Testis (tissue), 5 donors: ENCODE measurements at places on chromosomes 16 and 17.

GRCh38 chr17:34382621-34383124 lies 19.6 kb upstream of the CCL1 start:
- H3K4me1 ChIP-seq, result no peaks in the 10 kb centered on the region
- H3K36me3 ChIP-seq, result no peaks in the 10 kb centered on the region
- no peak for DNase-seq
- H3K27ac ChIP-seq, result no peak overlapping the region

- H3K27me3 ChIP-seq, result no peaks in the 10 kb centered on the region
- H3K4me1 ChIP-seq, result no peaks in the 10 kb centered on the region
- no peak for DNase-seq
- H3K4me3 ChIP-seq, result no peak overlapping the region
- H3K36me3 ChIP-seq, result no peaks in the 10 kb centered on the region
Observed at GRCh38 chr16:81816351-81816750, 37.3 kb downstream of the PLCG2 start.

DNA sequence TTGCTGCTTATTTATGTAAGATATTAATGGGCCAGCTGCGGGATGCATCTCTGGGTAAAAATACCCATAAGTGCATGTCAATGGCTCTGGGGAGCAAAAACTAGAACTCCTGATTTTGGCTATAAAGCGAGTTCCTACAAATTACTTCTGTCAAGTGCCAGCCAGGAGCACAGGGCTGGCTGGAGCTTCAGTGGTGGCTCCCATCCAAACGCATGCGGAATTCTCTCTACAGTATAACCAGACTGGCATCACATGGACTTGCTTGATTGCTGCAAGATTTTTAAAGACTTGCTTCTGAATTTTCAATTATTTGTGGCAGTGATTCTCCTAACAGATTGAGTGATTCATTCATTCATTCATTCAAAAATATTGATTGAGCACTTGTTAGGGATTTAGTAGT lies 260.9 kb downstream of the PHKB start:
- no peaks in the 10 kb centered on the region for H3K27me3 ChIP-seq
- H3K36me3 ChIP-seq, result no peaks in the 10 kb centered on the region
- H3K27ac ChIP-seq, result no peak overlapping the region
- no peak overlapping the region for H3K4me3 ChIP-seq

GRCh38 chr16:48117217-48118105 lies 38.3 kb downstream of the ABCC12 start:
- DNase-seq, result peak; percentile 61
- H3K4me1 ChIP-seq, result peaks cover 3% of the 10 kb centered on the region
- H3K27ac ChIP-seq, result no peak overlapping the region
- no peaks in the 10 kb centered on the region for H3K27me3 ChIP-seq
- no peaks in the 10 kb centered on the region for H3K36me3 ChIP-seq

GRCh38 chr16:65790768-65791167 lies 575.7 kb upstream of the CDH5 start:
- H3K4me1 ChIP-seq, result no peaks in the 10 kb centered on the region
- H3K27me3 ChIP-seq, result no peaks in the 10 kb centered on the region
- no peak overlapping the region for H3K27ac ChIP-seq
- H3K36me3 ChIP-seq, result no peaks in the 10 kb centered on the region
- H3K4me3 ChIP-seq, result no peak overlapping the region

DNA sequence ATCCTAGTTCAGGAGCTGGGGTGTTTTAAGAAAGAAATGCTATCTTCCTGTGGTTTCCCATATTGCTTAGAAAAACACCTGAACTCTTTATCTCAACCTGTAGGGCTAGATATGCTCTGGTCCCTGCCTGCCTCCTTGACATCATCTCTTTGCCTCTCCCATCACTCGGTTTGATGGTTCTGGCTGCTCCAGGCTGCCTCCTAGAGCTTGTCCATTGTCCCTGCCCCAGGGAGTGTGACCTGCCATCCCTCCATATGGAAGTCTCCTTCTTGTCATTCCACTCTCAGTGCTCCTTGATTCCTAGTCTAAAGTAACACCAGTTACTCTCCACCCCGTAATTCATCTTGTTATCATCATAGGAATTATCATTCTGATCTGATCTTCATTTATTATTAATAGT lies 369.0 kb upstream of the EEF2KMT start:
- H3K4me1 ChIP-seq, result no peaks in the 10 kb centered on the region
- no peak overlapping the region for H3K4me3 ChIP-seq
- H3K27ac ChIP-seq, result no peak overlapping the region
- no peaks in the 10 kb centered on the region for H3K36me3 ChIP-seq

- no peak overlapping the region for H3K4me3 ChIP-seq
- no peaks in the 10 kb centered on the region for H3K4me1 ChIP-seq
- no peak overlapping the region for H3K27ac ChIP-seq
- H3K36me3 ChIP-seq, result no peaks in the 10 kb centered on the region
Observed at GRCh38 chr17:78798695-78799559, 16.9 kb upstream of the CYTH1 start.

DNA sequence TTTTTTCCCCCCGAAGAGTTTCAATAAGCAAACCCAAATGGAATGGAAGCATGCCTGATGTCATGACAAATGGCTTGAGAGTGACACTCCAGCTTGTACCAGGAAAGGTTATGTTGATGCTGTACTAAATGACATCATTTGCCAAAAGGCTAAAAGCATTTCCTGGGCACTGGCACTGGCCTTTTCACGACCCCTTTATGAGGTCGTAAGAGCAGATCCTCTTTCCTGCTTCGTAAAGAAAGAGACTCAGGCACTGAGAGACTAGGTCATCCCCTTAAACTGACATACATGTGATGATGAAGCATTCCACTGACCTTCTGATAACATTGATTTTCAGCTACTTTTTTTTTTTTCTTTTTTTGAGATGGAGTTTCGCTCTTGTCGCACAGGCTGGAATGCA lies 30.5 kb downstream of the CEP295NL start:
- no peaks in the 10 kb centered on the region for H3K36me3 ChIP-seq
- peaks cover 29% of the 10 kb centered on the region for H3K4me1 ChIP-seq
- H3K27ac ChIP-seq, result no peak overlapping the region
- no peak for DNase-seq

GRCh38 chr16:87421003-87421912 lies 29.1 kb downstream of the MAP1LC3B start:
- no peak overlapping the region for H3K27ac ChIP-seq
- H3K36me3 ChIP-seq, result no peaks in the 10 kb centered on the region
- DNase-seq, result no peak
- no peak overlapping the region for H3K4me3 ChIP-seq
- no peaks in the 10 kb centered on the region for H3K4me1 ChIP-seq

GRCh38 chr17:81040791-81041337 lies 5.9 kb downstream of the BAIAP2 start:
- H3K27ac ChIP-seq, result no peak overlapping the region
- H3K4me1 ChIP-seq, result peaks cover 65% of the 10 kb centered on the region
- no peak overlapping the region for H3K4me3 ChIP-seq
- H3K27me3 ChIP-seq, result no peaks in the 10 kb centered on the region
- H3K36me3 ChIP-seq, result no peaks in the 10 kb centered on the region
- no peak for DNase-seq
